Urinary bladder (tissue), 4 donors: ENCODE measurements at places on chromosomes 12 and 14.

DNA sequence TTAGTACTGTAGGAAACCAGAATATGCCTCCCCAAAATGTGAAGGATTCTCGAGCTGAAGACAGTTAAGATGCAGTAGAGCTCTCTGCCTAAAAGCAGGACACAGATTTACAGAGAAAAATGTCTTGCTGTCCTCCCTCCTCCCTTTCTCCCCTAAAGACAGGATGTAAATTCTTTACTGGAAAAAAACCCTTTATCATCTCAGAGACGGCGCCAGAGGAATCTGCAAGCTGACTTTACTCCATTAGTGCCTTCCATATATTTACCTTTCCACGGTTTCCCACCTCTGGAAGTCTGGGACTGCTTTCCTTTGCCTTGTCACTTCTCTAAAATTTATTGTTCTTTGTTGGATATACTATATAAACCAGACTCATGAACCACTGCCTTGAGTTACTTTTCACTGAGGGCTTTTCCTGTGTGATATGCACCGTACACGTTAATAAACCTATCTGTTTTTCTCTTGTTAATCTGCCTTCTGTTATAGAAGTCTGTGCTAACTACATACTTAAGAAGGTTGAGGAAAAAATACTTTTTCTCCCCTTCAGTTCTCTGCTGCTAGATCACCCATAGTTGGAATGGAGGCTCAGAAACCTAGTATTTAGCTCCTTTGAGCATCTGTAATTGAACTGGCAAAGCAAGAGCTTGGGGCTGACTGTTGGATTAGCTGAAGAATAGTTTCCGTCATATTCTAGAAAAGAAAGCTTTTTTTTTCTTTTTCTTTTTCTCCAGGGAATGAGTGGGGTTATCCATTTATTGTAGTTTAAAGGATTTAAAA is 99.9 kb downstream of the RAD51B start:
- DNase-seq: no peak

GRCh38 chr14:37901978-37902377 is 305.7 kb upstream of the SSTR1 start:
- DNase-seq: no peak

DNA sequence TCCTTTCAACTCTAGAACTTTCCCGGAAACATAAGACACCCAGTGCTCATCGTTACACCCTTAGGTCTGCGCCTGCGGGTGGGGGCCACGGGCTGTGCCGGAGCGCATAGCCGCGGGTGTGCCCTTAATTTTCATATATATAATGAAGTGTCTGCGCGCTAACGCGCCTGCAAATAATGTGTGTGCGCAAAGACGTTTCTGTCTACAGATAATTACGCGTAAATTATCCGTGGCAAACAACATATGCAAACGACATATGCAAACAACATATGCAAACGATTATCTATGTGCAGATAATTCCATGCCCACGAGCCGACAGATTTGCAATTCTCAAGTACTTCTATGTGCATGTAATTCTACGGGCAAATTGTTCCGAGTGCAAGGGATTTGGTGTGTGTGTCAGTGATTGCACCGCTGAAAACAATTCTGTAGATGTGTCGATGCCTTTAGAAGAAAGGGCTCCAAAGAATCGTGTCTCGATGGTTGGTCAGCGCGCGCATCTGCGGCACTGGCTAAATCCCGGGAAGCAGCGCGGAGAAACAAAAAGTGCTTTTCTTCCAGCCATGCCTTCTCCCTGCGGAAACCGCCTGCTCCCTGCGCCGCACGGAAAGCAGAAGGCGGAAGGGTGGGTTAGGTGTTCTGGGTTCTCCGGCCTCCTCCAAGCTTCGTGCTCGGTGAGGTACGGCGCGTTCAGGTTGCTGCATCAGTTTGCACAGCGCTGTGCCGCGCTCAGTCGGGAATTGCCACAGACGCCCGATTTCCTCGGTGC is 34.5 kb upstream of the TBX5 start:
- no peak for DNase-seq

DNA sequence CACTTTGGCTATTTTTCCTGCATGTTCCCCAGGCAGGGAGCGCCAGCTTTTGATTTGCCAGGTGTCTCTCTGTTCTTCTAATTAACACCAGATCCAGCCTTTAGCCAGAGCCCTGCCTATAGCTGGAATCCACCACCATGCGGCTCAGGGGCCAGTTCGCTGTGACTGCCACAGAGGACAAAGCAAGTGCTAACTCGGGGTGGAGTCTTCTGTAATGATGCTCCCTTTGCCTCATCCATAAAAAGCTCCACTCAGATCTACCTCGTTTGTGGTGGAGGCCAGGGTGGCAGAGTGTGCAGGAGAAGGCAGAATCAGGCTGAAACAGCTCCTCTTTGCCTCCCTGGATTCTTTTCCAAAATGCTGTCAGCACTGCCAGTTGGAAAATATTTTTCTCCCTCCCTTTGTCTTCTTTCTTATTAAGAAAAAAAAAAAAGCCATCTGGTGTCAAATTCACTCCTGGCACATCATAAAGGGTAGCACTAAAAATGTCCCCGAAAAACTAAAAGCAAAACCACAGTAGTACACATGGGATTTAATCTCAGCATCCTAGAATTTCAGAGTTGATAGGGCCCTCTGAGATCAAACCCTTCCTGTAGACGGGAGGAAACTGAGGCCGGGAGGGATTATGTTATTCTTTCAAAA is 18.0 kb upstream of the CTDSP2 start:
- DNase-seq: no peak

DNA sequence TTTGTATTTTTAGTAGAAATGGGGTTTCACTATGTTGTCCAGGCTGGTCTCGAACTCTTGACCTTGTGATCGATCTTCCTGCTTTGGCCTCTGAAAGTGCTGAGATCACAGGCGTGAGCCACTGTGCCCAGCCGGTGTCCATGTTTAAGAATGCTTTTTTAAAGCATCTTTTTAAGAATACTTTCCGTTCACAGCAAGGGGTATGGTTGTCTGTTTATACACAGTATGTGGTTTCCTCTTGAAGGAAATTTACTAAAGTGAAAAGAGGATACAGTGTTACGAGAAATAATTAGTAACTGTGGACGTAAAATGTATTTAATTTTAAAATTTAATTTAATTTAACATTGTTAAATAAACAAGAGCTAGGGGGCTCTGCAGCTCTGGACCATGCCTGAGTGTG is 73.4 kb downstream of the GSC start:
- DNase-seq: no peak

GRCh38 chr12:32477714-32478113 is 78.4 kb downstream of the FGD4 start:
- DNase-seq: no peak

DNA sequence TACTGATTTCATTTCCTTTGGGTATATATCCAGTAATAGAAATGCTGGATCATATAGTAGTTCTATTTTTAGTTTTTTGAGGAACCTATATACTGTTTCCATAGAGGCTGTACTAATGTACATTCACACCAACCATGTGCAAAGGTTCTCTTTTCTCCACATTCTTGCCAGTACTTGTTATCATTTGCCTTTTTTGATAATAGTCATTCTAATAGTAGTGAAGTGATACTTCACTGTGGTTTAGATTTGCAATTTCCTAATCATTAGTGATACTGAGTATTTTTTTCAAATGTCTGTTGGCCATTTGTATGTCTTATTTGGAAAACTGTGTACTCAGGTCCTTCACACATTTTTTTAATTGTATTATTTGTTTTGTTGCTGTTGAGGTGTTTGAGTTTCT is 148.2 kb upstream of the NAV3 start:
- no peak for DNase-seq

DNA sequence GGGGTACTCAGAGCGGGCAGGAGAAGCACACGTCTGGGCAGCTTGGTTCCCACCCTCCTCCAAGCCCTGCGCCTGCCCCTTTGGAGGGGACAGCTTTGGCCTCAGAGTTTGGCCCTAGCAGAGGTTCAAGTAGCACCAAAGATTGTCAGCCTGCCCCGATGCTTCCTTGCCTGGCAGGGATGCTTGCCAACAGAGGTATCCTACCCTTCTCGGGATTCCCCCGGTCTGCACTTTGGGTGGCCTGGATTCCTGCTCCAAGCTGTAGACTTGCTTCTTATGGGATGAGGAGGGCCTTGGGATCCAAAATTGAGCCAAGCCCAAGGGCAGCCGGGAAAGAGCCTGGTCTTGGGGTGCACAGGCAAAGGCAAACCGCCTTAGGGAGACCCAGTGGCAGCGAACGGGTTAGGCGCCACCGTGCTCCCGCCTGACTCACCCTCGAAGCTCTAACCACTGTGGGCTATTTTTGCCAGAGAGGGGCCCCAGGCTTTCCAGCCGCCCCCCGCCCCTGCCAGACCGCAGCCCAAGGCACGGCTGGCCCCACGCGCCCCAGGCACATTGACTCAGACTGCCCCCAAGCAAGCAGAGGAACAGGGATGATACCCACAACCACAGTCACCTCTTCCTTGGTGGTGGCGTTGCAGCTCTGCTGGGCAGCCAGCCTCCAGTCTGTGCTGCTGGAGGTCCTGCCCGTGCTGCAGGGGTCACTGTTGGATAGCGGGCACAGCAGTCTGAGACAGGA is 847 bp upstream of the WNT10B start:
- DNase-seq: no peak

DNA sequence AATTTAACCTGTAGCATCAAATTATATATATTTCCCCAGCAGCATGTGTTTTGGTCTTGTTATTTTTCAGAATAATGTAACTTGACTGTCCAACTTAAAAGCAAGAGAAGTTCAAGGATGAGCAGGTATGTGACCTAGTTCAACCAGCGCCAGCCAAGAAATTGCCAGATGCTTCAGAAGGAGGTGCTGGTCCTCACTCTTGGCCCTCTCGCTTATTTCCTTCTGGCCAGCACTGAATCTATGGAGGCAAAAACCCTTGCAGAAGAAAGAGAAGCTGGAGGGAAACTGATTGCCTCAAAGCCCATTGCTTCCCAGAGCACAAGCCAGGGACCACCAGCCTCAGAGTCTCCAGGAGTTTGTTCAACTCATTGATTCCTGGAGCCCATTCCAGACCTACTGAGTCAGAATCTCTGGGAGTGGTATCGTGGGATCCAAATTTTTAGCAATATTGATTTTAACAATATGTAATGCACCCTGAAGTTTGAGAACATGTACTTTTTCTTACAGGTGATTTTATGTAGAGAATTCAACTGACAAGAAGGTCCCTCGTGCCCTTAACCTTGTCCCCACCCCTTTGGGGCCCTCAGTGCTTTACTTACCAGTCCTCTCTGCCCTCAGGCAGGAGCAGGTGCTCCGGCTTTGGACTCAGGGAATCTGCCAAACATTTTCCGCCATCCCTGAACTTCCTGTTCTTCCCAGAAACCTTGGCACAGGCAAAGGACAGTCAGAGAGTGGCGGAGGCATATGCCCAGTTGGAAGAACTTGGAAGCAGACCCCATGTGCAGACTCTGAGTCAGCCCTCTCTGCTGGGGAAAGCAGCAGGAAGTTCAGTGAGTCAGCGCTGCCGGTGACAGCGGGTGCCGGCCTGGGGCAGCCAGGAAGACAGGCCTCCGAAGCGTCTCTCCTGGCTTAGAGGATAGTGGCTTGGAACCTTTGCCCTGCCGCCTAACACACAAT is 10.4 kb downstream of the BEST3 start:
- DNase-seq: no peak

DNA sequence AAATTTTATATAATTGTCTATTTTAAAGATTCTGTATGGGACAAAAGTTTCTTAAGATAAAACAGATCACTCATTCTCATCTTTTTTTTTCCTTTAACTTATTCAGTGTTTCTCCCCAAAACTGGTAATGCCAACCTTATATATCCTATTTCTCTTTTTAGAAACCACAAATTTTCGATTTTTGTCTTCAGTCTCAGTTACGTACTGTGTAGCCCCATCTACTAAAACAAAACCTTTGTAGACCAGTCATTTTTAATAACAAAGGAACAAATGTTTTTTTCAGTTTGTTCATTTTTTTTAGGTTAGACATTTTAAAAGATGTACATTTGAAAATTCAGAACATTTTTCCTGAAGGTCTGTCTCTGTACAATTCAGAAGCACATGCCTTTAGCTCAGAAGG is 18.2 kb downstream of the PNMA1 start:
- DNase-seq: no peak

DNA sequence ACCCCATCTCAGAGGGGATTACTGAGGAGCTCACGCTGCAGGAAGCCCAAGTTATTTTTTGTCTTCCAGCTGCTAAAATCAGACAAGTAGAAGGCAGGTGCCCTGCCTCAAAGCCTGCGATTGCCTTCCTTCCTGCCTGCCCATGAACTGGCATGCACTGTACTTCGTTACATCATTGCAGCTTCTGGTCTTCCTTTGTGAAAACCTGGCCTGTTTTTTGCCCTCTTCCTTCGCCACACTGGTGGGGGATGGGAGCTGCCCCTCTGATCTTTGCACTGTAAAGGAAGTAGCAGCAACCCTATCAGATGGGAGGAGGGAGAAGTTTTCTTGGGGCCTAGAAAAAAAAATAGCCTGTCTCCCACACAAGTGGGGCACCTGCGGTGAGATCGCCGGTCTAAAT is 1098.7 kb downstream of the BCL11B start:
- DNase-seq: no peak

DNA sequence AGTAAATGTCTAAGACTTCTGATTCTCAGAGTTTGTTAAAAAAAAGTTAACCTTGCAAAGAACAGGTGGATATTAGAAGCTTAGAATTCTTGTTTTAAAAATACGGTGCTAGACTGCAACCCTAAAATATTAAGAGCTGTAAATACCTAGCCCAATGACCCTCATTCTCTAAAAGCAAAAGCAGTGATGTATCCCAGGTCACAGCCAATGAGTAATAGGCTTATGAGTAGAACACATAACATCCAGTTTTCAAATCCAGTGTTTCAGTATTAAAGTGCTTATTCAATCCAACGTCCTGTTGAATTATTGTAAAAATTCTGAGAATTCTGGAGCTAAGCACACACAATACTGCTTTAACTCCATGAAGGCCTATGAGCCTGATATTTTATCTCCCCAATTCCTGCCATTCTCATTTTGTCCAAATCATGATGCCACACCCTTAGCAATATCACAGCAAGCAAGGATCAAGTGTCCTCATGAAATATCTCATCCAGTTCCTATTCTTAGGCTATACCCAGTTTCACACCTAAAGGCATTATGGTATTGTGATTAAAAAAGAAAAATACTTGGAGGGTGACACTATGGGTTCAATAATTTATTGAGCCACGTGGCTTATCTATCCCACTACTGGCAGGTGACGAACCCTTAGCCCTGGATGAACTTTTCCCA is 15.3 kb upstream of the ARID4A start:
- no peak for DNase-seq

DNA sequence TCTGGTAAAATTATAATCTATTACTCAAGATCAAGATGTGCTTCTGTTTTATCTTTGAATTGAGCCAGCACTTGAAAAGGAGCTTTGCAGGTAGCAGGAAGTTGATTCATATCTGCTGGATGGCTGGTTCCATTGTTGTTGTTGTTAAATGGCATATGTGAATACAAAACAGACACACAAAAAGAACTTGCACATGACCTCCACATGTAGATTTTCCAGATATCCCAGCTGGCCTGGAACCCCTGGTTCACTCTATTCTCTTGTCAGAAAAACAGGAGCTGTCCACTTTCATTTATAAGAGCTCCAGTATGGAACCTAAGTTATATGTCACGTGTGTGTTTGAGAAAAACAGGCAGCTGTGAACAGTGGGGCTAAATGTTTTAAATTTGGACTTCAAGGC is 273.9 kb downstream of the TMEM132D start:
- DNase-seq: no peak

- peak; percentile 45 for DNase-seq
Observed at GRCh38 chr12:64826234-64826633, 1.8 kb downstream of the TBC1D30 start.

GRCh38 chr14:86652526-86652925 is 1122.6 kb downstream of the FLRT2 start:
- no peak for DNase-seq
